ENCODE measurements at places on chromosomes 11 and 22.
A peak's percentile ranks its signal among the peaks of the same experiment; 100 is the strongest.

- DNase-seq, result no peak
Measured at GRCh38 chr11:116427903-116428637, 344.7 kb downstream of the BUD13 start.

DNA sequence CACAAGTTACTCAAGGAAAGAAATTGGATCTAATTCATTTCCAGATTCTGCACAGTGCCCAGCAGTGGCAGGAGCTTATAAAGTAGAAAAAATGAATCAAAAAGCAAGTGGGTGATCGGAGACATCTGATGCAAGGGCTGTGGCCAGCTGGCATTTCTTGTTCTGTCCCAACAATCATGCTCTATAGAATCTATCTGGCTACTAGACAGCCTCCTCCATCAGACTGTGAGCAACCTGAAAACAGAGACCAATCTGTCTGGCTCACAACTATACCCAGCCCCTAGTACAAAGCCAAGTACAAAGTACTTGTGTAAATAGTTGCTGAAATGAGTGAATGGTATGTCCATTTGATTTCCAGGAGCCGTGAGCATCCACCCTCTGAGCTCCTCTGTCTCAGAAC lies 11.4 kb downstream of the USH1C start:
- DNase-seq, result no peak

DNA sequence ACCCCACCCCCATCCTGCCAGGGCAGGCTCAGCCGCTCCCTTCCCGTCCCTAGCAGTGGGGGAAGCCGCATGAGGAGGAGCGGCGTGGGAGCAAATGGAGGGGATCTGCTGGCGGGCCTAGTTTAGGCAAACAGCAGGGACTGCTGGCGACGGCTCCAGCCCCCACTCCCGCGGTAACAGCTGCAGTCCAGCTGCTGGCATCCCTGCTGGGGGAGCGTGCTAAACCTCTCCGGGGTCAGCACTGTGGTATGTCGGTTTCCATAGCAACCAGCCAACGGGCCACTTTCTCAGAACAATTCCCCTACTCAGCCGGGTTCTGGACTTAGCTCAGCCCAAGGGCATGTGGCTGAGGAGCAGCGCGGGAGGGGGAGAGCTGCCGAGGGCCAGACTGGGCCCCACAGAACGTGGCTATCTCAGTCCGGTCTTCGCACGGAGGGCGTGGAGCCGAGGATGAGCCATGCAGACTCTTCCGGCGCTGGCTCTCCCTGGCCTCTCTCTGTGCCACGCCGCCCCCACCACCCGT lies 98.8 kb downstream of the PKNOX2 start:
- peak; percentile 96 for DNase-seq

DNA sequence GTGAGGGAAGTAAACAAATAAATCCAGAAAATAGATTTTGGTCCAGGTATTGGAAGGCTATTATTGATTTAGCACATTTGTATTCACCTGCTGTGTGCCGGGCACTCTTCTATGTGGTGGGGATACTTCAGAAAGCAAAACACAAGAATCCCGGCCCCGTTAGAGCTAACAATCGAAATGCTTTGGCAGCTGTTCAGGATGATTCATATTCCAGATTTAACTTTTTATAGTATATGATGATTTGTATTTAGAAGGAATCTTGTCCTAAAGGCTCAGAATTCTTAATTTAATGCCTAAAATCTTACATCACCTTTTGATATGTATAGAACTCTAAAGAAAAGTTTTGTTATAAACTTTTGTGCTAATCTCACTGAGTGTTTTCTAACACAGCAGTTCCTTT lies 28.0 kb downstream of the ZC3H12C start:
- peak; percentile 63 for DNase-seq

DNA sequence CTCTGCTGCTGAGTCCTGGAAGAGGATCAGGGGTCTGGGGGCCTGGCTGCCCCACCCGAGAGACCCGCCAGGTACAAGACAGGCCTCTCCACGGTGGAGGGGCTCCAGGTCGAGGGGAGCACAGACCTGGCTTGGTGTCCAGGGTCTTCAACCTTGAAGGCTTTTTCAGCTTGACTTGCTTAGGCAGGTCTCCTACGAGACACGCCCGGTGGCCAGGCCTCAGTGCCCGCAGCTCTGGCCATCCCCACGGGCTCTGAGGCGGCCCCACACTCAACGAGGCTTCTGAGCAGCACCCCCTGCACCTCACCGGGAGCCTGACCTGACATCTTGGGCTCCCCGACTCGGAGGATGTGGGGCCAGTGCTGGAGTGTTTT lies 6.6 kb upstream of the PLXNB2 start:
- DNase-seq, result no peak

DNA sequence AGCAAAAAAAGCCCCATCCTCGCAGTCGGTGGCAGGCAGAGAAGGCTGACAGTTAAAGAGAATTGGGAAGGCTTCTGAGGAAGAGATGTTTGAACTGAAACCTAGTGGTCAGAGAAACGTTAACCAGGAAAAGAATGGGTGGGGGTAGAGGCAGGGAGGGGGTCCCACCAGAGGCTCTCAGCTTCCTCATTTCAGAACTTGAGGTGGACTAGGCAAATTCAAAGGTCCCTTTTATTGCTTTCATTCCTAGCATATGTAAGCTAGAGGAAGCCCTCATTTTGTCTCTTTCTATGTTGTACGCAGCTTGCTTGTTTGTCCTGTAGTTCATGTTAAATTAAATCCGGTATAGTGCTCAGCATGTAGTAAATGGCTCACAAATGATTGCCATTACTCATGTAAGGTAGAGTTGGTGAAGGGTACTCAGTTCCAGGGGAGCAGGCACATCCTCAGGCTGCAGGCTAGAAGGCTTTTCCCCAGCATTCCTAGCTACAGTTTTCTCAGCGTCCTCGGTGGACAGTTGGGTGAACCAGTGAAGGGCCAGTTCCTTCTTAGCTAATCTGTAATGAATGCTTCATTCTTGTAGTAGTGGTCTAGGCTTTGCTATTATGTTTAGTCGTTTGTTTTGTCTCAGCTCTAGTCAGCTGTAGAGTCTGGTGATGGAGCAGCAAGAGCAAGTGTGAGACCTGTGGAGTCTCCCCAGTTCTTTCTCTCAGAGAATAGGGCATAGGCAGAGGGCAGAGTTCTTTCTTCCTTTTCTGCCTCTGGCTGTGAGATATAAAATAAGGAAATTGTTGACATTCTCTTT lies 58.6 kb downstream of the UVRAG start:
- no peak for DNase-seq

- DNase-seq, result no peak
Measured at GRCh38 chr11:111555255-111555654, 14.7 kb downstream of the LAYN start.

DNA sequence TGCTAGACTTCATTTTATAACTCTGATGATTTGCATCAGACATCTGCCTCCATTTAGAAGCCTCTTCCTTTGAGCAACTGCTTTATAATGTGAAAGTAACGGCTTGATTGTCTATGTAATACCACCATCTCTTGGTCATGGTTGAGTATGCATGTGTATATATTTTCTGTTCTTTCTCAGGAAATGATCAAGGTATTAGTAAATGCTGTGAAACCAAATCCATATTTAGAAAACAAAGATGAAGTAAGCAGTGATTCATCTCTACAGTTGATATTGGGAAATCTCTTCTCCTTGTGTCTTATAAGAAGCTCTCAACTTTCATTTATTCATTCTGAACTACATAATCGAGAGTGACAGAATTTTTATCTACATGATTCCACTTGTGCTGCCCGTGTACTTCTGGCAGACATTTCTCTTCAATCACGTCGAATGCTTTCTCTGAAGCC lies 104.6 kb upstream of the ANO3 start:
- DNase-seq, result peak; percentile 78

DNA sequence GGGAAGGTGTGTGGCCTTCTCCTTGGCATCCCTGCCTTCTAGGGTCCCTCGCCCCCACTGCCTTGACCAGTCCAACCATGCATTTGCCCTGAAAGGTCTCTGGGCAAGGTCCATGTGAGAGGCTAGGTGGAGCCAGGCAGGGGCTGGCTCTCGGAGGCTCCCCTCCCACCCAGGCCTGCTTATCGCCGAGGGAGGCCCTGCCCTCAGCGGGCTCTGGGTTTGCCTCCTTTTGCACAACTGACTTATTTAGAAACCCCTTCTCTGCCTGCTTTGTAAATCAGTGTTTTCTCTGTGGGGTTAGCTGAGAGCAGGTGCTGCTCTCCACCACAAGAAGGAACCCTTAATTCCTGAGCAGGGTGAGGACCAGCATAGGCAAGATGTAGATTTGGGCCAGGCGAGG lies 47.7 kb downstream of the CD82 start:
- DNase-seq, result no peak

DNA sequence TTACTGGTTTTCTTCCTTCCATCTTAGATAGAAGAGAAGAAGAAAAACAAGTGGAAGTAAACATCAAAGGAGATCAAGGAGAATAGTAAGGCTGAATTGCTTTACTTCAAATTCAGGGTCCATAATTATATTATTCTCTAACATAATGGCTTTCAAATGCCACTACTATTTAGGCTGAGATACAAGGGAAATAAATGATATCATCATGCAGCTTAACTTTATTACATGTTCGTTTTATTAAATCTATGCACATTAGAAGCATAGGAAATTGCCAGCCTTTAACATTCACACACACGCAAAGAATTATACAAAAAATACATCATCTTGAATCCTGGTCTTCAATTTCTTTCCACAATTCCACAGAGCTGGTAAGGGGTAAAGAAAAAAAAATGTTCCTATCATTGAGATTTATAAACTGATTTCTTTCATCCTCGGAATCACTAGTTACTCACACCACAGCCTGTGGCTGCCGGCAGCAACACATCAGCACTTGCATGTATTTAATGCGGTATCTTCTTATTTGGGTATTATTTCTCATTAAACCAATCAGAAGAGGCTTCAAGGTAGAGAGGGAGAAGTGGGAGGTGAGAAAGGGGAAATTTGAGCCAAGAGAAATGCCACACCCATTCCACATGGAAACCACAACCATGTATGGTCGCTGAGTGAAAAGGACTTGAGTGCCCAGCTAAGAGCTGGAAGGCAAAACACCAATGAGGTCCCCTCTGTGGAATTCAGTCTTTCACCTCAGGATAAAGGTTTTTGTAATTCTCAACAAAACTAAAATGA lies 26.3 kb downstream of the SYTL2 start:
- DNase-seq, result no peak

DNA sequence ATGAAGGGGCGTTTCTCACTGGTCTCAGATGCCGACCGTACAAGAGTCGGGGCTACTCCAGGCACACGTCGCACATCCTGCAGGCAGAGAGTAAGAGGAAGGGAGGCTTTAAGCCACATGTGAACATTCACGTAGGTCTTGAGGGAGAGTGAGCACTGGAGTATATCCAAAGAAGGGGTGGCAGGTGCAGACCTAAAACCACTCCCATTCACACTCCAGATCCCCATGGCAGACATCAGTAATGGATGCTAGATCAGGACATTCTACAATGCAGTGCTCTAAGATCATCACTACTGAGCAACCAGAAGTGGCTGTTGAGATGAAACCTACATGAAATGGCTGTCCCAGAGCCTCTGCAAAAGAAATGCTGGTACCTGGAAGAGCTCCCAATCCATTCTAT lies 39.0 kb downstream of the WT1 start:
- DNase-seq, result no peak

DNA sequence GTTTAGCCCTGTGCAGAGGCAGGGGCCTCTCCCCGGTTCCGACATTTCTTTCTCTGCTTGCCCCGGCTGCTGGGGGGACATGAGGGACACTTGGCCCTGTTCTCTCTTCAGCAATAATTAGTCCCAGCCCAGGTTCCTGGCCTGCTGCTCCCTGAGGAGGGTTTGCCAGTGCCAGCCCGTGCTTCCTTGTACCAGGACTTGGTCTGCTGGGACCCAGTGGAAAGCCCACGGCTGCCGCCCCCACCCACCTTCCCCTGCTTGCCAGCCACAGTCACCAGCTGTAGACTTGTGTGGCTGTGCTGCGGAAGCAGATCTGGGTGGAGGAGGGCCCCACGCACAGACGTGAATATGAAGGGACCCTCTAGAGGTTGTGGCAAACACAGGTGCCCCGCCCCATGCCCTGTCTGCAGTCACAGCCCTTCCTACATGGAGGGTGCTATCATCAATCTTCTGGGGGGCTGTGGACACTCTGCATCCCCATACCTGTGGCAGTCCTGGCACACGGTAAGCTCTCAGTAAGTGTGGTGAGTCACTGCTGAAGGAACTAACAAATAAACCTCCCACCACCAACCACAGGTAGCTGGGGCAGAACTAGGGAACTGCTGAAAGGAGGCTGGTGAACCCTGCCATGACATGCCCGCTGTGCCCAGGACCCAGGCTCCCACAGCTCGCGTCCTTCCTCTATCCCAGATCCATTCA lies 949 bp downstream of the TP53AIP1 start:
- no peak for DNase-seq
